ENCODE measurements at places on chromosomes 3 and 15. TPM values are rescaled to one million over a fixed set of nuclear protein-coding genes. Genes with fewer than 3 reads are reported as not detected.
A peak's percentile ranks its signal among the peaks of the same experiment; 100 is the strongest.

DNA sequence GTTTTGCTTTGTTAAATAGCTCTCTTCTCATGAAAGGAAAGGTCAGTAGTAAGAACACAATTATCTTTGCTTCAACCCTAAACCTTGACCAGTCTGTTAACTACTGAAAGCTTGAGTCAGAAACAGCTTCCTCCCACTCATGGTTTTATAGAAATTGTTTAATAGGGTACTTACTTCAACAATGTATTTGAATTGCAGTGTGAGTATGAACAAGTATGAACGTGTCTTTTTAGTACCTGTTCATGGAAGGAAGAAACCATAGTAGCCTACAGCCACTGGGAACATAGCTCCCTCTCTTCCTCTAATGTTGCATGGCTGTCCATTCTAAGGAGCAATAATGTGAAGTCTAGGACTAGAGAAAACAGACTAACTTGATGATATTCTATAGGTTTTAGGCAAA, 311.0 kb downstream of the MCTP2 start:
- DNase-seq = no peak
- no peaks in the 10 kb centered on the region for H3K36me3 ChIP-seq
- no peak overlapping the region for H3K27ac ChIP-seq
- H3K4me3 ChIP-seq = no peak overlapping the region

- H3K4me3 ChIP-seq = no peak overlapping the region
- H3K27ac ChIP-seq = no peak overlapping the region
- H3K27me3 ChIP-seq = peaks cover 1% of the 10 kb centered on the region
- no peaks in the 10 kb centered on the region for H3K4me1 ChIP-seq
- DNase-seq = no peak
- no peaks in the 10 kb centered on the region for H3K36me3 ChIP-seq
Measured at GRCh38 chr3:107458871-107459270, 63.9 kb upstream of the BBX start.

DNA sequence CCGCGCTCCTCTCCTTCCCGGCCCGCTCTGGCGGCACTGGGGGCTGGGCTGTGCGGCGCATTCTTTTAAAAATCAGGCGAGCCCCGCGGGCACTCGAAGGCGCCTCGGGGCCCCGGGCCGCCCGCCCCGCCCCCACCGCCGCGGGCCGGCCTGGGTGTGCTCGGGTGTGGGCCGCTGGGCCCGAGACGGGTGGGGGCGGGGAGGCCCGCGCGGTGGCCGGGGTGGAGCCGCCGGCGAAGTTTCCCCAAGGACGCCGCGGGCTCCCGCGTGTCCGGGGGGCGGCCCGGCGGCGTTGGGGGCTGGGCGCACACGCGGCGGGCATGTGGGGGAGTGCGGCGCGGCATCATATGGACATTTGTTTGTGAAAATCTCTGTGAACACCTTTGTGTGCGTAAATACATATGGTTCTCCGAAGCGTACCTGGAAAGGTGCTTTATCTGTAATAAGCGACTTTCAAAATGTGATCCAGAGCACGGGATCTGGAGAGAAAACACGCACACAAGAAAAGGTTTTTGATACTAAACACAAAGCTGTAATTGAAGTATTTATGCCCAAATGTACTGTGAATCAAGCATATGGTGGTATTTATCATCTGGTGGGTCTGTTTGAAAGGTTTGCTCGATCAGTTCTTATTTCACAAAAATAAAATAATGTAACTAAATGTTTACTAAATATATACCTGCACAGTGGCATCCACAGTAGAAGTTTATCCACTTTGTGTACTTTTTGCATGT, 612 bp upstream of the TBL1XR1 start:
- H3K4me3 ChIP-seq = peak overlapping the region; percentile 62
- DNase-seq = no peak
- H3K27ac ChIP-seq = peak overlapping the region; percentile 80
- no peaks in the 10 kb centered on the region for H3K27me3 ChIP-seq
- H3K36me3 ChIP-seq = peaks cover 9% of the 10 kb centered on the region

FOXB1 gene
- total RNA-seq = 2.0 TPM

TLR9 gene
- total RNA-seq = 0.90 TPM

PPP2R3A gene
- 0.33 TPM for total RNA-seq

DNA sequence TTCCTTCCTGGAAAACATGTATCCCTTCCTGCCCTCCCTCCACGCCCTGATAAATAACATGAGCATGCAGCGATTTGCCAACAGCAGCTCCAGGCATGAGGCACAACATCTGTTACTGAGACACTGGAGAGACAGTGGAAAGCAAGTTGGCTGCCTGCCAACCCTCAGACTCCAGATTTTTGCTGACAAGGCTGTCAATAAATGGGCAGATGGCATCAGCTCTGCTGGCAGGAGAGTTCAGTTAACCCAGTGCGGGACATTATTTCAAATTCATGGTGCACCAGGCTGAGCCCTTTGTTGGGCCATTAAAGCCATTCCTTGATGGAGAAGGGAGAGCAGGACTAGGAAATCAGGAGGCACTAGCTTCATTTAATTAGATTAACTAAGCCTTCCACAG, 293.3 kb downstream of the MEX3B start:
- no peak overlapping the region for H3K27ac ChIP-seq
- no peaks in the 10 kb centered on the region for H3K36me3 ChIP-seq
- peaks cover under 1% of the 10 kb centered on the region for H3K27me3 ChIP-seq
- no peaks in the 10 kb centered on the region for H3K4me1 ChIP-seq
- no peak for DNase-seq

GRCh38 chr3:32484436-32484835, 18.2 kb downstream of the CMTM6 start:
- no peak overlapping the region for H3K4me3 ChIP-seq
- peaks cover 52% of the 10 kb centered on the region for H3K36me3 ChIP-seq
- H3K27ac ChIP-seq = no peak overlapping the region
- peaks cover 26% of the 10 kb centered on the region for H3K4me1 ChIP-seq

SMCO1 gene
- not detected for total RNA-seq

GOLGA8Q gene
- not detected for total RNA-seq

SENP2 gene
- 29.2 TPM for total RNA-seq

CCNB2 gene
- total RNA-seq = 76.0 TPM

DNA sequence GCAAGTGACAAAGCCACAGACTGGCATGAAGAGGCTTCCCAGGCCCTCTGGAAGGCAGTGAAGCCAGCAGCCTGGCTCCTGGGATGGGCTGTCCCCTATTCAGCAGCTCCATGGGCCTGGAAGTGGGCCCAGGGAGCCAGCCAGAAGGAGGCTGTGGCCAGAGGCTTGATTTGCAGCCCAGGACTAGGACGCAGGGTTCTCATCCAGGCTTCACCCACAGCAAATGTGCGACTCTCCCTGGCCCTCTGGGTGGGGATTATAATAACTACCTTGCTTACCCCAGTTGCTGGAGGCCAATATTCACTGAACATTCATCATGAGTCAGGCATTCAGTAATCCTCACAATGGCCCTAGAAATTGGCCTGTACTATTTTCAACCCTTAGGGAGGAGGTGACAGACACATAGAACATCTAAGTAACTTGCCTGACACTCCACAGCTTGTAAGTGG, 24.6 kb upstream of the SRP14 start:
- no peak overlapping the region for H3K27ac ChIP-seq
- no peaks in the 10 kb centered on the region for H3K36me3 ChIP-seq
- no peak for DNase-seq
- peaks cover 20% of the 10 kb centered on the region for H3K4me1 ChIP-seq
- no peak overlapping the region for H3K4me3 ChIP-seq

Data from activated CD4-positive, alpha-beta memory T cell treated with anti-CD3 and anti-CD28 coated beads for 36 hours (primary cell).